Left hindlimb (tissue), 1 donor: ENCODE measurements at places on chromosomes 1 and 21.

- DNase-seq: no peak
Observed at GRCh38 chr1:12063141-12064072, at the start of gene TNFRSF8. TSS of gene TNFRSF8 (plus strand) at chr1:12063303. CDS start at chr1:12063599, 296 bp downstream.

DNA sequence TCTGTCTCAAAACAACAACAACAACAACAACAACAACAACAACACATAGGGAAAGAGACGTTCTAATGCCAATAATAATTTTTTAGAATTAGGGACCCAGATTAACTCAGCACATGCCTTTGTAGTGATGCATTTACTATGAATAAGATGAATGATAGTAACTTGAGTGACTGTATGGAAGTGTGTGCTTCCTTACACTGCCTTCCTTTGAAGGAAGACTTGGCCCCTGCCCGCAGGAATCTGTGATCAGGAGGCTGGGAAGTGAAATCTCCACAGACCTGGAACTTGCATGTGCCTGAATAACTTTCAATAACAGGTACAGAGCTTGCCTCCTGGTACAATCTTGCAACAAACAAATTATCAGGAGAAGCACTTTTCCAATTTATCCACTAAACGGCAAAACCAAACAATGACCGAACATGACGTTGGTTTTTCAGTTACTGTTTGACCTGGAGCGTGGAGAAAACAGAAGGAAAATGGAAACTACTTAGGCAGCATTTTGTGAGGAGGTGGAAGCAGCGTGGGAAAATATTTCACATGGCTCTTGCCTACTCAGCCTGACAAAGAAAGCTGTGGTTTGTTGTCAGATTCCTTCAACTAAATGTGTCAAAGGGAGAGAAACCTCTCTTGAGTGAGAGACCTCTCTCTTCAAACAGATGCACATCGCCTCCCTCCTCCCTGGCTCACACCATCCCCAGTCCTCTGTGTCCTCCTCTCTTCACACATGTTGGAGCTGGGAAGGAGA is 10.1 kb upstream of the ABCA4 start:
- DNase-seq: no peak

GRCh38 chr1:19310720-19311502 is 1.0 kb downstream of the AKR7A2 start:
- no peak for DNase-seq

DNA sequence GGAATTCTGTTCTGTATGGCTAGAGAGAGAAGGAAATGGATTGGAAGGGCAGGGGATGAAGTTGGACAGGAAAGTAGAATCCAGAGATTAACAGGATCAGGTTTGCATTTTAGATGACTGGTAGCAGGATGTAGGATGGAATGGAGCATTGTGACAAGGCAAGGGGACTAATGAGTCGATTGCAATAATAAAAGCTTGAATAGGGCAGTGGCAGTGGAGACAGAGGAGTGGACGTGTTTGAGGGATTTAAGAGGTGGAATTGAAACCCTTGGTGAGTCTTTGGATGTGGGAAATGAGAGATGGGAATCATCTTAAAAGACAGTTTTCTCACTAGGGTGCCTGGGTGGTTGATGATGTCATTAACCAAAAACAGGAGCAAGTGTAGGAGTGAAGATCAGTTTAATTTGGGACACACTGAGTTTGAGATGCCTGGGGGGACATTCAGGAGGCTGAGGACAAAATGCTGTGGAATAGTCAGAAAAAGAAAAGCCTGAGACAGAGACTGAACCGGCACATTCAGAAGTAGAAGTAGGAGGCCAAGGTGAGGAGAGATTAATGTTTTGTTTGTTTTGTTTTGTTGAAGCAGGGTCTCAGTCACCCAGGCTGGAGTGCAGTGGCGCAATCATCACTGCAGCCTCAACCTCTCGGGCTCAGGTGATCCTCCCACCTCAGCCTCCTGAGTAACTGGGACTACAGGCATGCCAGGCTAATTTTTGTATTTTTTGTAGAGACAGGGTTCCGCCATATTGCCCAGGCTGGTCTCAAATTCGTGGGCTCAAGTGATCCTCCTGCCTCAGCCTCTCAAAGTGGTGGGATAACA is 29.1 kb upstream of the C1orf146 start:
- no peak for DNase-seq

GRCh38 chr1:20093940-20094391 is 24.0 kb downstream of the PLA2G5 start:
- no peak for DNase-seq

DNA sequence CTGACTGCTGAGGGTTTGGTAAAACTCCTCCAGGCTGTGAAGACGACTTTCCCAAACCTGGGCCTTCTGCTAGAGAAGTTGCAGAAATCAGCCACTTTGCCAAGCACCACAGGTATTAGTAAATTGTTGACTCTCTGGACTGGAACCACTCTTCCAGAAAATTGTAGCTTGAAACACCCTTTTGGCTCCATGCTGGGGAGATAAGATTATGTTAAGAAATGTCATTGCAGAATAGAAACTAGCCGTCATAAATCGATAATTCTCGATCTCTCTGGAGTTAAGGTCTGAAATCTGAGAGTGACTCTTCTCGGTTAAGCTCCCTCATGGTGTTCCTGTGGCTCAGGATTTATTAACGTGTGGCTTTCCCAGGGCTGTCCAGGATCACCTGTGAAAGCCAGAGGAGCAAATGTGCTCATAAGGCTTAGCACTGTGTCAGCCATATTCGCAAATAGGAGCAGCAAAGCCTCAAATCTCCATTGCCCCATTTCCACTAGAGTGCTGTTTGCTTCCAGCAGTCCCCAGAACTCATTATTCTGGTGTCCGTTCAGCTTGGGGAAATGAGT is 54.6 kb downstream of the ZBTB40 start:
- no peak for DNase-seq

DNA sequence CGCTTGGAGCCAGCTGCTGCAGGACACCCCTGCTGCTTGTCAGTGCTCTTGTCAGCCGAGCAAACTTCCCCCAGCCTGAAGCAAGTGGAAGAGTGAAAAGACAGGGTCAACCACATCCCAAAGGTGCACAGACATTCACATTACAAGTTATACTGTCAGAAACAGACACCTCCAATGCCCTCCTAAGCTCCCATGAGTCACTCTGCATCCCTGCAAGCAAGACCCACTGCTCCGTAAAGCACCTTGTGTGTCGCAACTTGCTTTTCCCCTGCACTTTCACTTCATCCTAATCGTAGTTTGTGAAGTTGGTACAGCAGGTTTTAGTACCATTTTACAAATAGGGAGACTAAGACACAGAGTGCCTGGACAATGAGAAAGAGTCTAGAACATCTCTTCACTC is 51.1 kb downstream of the KCNH1 start:
- DNase-seq: no peak

GRCh38 chr1:210132582-210132981 is 100.0 kb upstream of the SERTAD4 start:
- DNase-seq: no peak

DNA sequence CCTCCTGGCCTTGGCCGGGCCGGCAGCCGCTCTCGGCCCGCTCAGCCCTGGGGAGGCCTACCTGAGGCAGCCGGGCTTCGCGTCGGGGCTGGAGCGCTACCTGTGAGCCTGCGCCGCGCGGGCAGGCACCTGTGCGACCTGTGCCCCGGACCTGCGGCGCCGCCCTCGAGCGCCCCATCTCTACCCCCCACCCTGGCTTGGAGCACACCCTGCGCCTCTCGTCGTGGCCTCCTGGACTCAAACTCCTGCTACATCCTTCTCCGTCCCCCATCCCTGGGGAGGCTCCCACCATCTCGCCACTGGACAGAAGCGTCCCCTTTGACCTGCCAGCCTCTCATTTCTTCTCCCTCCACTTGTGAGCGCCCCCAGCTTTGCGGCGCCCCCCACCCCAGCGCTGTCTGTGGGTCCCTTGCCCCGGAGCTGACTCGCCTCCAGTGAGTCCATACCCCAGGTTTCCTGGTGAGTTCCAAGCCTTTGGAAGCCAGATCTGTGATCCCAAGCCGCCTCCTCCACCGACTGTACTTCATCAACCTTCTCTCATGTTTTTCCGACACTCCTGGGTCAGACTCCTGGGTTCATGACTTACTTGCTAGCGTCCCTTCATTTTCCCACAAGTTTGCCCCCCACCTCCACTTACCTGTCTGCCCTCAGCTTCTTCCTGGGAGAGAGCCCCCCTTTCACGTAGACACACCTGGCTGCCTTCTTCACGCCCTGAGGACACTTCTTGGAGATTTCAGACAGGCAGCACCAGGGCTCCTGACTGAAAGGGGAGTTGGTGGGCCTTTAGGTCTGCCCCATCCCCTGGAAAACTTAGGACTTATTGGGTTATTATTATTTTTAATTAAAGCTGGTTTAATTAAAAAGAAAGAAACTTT is 1.3 kb downstream of the FOXE3 start:
- DNase-seq: no peak

- DNase-seq: no peak
Observed at GRCh38 chr1:78501203-78501602, 10.4 kb downstream of the PTGFR start.

DNA sequence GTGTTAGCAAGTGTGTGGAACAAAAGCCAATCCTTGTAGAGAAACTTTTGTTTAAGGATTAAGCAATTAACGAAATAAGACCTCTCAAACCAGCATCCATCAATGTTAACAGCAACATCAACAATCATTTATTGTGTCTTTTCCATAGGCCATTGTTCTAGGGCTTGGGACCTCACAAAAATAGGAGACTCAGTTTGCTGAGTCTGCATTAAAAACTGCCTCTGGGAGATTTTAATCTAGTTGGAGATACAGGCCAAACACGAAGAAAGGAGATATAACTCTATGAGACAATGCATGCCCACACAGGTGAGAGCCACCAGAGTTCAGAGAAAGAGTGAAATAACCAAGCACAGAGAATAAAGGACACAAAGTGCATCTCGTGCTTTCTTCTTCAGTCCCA is 14.4 kb upstream of the SELP start:
- no peak for DNase-seq

DNA sequence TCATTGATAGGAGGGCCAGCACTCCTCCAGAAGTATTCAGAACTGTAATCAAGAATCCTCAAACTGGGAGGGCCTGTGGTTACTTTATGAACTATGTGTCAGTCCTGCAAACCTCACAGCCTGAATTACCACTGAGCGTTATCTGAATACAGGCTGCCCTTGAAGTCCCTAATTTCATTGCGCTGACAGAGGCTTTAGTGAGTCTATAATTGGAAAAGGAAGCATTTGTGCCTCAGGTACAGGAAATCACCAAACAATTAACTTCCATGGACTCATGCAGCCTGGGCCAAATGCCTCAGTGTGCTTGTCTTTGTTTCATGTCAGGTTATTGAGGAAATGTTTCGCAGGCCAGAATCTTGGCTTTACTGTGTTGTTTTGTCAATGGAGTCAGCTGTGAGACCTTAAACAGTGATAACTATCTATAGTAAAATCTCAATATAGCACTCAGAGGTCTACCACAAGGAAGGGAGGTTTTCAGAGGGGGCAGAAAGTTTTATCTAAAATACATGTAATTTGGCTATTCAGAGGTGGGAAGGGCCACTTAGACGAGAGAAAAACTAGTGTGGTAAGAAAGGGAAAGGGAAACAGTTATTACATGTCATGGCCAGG is 32.9 kb upstream of the DOCK7 start:
- no peak for DNase-seq

DNA sequence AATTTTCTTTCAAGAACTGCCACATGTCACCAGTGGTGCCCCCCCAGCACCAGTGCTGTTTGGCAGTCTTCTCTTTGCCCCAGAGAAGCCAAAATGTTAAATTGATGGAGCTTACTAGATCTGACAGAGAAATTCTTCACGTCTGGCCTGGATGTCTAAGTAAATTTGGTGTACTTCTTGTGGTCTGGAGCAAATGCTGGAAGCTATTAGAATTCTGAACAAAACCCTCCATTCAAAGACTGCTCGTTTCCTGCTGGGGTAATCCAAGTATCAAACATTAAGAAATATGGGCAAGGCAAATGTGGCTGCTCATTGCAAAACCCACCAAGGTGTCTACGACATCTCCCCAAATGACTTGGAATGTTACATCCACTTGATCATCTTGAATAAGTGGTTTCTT is 92.3 kb downstream of the ROR1 start:
- no peak for DNase-seq

GRCh38 chr1:3070309-3070643 is 1.3 kb downstream of the PRDM16 start:
- peak; percentile 38 for DNase-seq

GRCh38 chr1:161999301-162000052 is 24.2 kb downstream of the OLFML2B start:
- DNase-seq: no peak

GRCh38 chr1:194331758-194332157 is 1145.3 kb upstream of the B3GALT2 start:
- DNase-seq: no peak

DNA sequence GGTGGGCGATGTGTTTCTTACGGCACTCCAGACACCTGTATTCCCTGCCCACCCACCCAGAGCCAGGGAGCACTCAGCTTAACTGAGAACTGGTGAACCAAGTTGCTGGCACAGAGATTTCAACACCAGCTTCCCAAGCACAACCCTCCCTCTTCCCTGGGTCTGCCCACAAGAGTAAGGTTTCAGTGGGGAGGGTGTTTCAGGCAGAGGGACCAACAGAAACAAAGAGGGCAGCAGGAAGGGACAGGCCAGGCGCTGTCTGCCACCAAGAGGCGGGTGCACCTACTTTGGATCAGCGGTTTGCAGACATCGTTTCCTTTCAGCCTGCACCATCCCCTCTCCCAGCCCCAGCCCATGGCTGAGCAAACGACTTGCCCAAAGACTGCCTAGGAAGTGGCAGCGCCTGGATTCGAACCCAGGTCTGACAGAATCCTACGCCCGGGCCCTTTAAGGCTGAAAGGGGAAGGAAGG is 21.9 kb upstream of the ALDH4A1 start:
- no peak for DNase-seq

- DNase-seq: no peak
Observed at GRCh38 chr1:50318428-50318827, 104.8 kb downstream of the DMRTA2 start.

- no peak for DNase-seq
Observed at GRCh38 chr1:59103457-59103856, 193.4 kb upstream of the FGGY start.
